Fibroblast of gingiva (primary cell): ENCODE measurements at places on chromosomes 12 and 14.

- no peak for DNase-seq
Measured at GRCh38 chr12:6941782-6942181, 1.8 kb upstream of the RNU7-1 start.

DNA sequence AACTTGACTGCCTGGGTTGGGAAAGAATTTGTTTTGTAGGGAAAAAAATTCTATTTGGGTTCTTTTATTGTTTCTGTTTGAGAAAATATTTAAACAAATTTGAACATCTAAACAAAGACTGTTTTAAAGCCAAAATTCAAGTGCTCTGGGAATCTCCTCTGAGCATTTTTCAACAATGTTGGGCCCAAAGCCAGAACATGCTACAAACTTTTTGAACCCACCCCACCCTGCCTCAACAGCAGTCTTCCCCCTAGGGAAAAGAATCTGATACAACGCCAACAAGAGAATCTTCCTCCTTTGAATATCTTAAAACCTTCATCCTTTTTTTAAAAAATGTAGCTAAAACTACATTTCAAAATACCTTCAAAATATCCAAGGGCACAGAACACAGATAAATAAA, 20.4 kb upstream of the NID2 start:
- peak; percentile 45 for DNase-seq

DNA sequence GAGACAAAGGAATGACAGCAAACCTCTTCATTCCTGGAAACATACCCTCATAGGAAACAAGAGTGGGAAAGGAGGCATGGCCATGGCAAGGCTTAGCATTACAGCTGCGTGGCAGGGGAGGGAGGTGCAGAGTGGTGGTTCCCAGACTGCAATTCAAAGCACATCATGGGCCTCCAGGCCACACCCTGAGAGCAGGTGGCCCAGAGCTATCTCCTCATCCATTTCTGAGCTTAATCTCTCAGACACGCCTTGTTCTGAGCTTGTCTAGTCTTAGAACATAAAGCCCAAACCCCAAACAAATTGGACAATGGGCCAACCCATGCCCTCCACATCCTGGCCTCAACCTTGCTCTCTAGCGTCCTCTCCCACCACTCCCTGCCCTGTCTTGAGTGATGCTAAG, 5.9 kb upstream of the KRT3 start:
- no peak for DNase-seq

DNA sequence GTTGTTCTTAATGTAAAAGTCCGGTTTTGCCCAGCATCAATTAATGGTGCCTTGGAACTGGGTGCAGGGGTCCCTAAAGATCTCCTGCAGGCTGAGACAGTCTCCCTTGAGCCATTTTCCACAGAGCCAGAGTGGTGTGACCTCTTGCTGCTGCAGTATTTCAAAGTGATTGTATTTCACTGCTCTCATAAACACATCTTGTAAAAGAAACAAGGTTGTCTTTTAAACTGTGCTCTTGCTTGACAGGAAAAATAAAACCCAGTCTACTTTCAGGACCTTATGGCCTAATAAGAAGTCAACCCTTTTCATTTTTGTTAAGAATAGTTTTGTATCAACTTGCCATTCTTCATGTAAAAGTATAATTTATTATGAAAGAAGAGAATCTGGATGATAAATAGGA, 44.7 kb downstream of the TMEM117 start:
- no peak for DNase-seq

GRCh38 chr12:101855364-101855884, 22.0 kb upstream of the DRAM1 start:
- no peak for DNase-seq

- peak; percentile 14 for DNase-seq
Measured at GRCh38 chr14:81144824-81145603, 75.7 kb downstream of the GTF2A1 start.

- no peak for DNase-seq
Measured at GRCh38 chr14:32627545-32628298, 298.6 kb downstream of the AKAP6 start.

DNA sequence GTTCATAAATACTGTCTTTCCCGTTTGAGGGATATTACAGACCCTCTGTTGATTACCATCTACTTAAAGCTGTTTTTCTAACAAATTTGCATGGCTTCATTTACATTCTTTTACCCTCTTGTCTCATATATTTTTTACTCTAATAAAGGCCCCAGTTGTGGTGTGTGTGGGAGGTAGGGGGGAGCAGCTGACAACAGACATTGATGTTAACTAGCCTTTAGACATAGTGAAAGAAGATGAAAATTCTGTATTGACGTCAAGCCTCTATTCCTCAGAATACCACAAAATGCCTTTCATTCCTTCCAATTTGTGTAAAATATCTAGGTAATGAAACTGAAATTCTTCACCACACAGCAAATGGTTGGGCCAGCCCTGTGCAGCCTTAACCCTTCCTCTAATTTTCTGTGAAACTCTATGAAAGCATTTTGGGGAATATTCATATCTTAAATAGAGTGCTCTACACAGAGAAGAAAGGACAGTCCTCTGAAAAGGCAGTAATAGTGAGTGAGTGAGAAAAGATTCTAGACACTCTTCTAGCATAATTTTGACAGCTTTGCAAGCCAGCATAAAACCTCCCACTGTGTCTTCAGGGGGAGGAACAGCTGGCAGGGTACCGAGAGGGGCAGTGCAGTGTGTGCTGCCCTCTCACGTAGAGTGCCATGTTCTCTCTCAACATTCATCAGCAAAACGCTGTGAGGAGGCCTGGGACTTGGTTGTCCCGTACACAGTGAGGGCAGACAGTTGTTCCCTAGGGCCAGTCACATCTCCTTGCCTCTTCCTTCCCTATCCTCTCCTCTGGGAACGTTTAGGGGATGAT, 20.1 kb upstream of the CERS5 start:
- peak; percentile 87 for DNase-seq

DNA sequence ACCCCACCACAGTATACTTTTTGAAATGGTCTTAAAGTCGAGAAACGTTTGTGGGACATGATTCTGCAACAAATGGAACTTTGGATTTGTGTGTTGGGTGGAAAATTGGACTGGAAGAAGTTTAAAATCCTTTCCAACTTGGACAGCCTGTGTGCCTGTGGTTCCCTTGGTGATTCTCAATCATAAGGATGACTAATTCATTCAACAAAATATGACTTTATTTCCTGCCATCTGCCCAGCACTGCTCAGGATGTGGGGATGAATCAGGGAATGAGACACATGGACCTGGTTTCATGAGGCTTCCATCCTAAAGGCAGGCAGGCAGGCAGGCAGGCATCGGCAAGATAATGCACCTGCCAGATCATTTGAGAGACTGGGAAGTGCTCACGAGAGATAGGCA, 57.3 kb upstream of the TMEM132D start:
- DNase-seq = no peak

GRCh38 chr12:115402443-115403180, 718.6 kb upstream of the TBX3 start:
- no peak for DNase-seq

GRCh38 chr12:26196421-26196716, 996 bp downstream of the SSPN start:
- DNase-seq = no peak

- peak; percentile 61 for DNase-seq
Measured at GRCh38 chr12:124506145-124506831, 61.1 kb downstream of the NCOR2 start.

GRCh38 chr12:51836041-51836826, 12.3 kb downstream of the FIGNL2 start:
- no peak for DNase-seq

- peak; percentile 28 for DNase-seq
Measured at GRCh38 chr14:77306851-77307496, 13.7 kb downstream of the POMT2 start.

DNA sequence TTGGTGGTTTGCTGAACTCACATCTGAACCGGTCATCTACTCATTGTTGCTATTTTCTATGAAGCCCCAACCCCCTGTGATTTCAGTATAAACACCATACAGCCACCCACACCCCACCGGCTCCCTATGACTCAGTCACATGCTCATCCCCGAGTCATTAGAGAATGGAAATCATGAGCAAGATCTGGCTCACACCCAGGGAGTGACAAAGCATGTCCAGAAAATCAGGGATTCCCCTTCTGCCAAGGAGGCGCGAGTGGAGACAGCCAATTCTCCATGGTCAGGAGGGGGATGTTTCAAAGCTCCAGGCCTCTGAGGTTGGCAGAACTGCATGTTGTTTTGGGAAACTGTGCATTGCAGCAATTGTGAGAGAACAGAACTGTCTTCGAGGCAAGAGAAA, 657.5 kb upstream of the TBX3 start:
- DNase-seq = peak; percentile 100

- DNase-seq = no peak
Measured at GRCh38 chr12:27732281-27732680, 21.6 kb downstream of the MRPS35 start.

- DNase-seq = no peak
Measured at GRCh38 chr12:26077915-26078702, 46.7 kb downstream of the BHLHE41 start.

- DNase-seq = no peak
Measured at GRCh38 chr12:185576-185955, 28.4 kb downstream of the SLC6A12 start.

GRCh38 chr12:132487311-132487741, 2.6 kb upstream of the FBRSL1 start:
- no peak for DNase-seq

- DNase-seq = no peak
Measured at GRCh38 chr12:38508246-38508645, 191.7 kb downstream of the ALG10B start.

GRCh38 chr14:32991691-32992090, 53.0 kb downstream of the NPAS3 start:
- DNase-seq = no peak

GRCh38 chr12:12481631-12482030, 81.0 kb downstream of the DUSP16 start:
- DNase-seq = no peak

GRCh38 chr12:119440803-119441360, 106.4 kb downstream of the CCDC60 start:
- DNase-seq = no peak

DNA sequence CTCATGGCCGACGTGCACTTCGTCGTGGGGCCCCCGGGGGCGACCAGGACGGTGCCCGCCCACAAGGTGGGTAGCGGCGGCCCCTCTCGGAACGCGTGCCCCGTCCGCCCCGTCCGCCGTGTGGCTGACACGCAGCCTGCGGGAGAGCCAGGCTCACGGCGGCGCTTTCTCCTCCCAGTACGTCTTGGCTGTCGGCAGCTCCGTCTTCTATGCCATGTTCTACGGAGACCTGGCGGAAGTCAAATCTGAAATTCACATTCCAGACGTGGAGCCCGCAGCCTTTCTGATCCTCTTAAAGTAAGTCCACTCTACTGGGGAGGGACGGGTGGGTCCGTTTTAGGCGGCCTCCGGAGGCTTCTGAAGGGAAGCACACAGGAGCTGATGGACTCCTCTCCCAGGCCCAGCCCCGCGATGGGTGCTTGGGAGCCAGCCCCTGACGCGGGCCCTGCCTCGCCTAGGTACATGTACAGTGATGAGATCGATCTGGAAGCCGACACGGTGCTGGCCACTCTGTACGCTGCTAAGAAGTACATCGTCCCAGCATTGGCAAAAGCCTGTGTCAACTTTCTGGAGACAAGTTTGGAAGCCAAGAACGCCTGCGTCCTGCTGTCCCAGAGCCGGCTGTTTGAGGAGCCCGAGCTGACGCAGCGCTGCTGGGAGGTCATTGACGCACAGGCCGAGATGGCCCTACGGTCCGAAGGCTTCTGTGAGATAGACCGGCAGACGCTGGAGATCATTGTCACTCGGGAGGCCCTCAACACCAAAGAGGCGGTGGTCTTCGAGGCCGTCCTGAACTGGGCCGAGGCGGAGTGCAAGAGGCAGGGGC, 1.1 kb downstream of the BTBD6 start:
- peak; percentile 28 for DNase-seq
